ENCODE measurements at places on chromosomes 3 and 15. TPM values are rescaled to one million over a fixed set of nuclear protein-coding genes. Genes with fewer than 3 reads are reported as not detected.

DNA sequence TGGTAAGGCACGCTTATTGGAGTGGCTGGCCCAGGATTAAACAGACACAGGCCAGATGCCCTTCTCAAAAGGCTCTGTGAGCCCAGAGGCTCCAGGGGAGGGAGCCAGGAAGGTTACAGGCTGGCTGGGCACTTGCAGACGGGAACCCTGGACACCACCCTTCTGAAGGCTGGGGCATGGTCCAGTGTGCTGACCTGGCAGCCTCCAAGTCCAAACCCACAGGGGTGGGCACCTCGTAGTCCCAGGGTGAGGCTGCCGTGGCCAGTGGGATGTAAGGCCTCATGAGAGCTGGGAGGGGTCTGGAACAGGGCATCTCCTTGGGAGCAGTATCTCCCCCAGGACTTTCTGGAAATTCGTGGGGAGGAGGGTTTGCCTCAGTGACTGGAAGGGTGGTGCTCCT, 19.6 kb downstream of the EFCC1 start:
- DNase-seq, result peak; percentile 36

GRCh38 chr3:57783186-57784088, 27.3 kb downstream of the SLMAP start:
- DNase-seq, result peak; percentile 46

The CLDN16 gene
- not detected for total RNA-seq

The ARHGEF26 gene
- total RNA-seq, result 0.97 TPM

DNA sequence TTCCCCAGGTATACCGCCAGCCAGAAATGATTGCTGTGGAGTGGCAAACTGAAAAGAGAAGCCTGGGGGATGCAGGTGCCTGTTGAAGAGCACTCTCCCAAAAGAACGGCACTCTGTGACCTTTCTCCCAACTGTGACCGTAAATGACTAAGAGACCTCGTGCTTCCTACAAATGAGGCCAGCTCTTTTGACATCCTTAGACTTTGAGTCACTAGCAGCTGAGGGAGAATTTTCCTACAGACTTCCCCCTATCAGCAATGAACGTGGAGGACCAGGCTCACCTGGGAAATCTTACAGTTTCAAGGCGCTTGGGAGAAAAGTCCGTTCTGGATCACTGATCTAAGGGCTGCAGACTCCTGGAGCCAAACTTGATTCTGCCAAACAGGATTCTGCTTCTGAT, 8.6 kb downstream of the AQP9 start:
- no peak for DNase-seq

- no peak for DNase-seq
Observed at GRCh38 chr15:25054943-25055342, 100.2 kb downstream of the SNRPN start.

DNA sequence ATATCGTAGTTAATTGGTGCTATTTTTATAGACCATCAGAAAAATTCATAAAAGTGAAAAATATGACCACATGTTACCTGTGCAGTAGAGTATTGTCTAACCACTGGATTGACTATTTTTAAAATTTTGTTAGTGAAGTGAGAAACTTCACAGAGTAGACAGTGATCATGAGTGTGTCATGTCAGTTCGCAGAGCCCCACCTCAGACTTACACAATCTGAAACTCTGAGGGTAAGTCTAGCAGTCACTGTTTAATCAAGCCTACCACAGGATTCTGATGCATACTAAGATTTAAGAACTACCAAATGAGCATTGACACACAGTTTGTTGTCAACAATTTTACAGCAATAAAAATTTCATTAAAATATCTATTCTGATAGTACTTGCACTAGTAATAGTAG, 552.9 kb upstream of the SUCLG2 start:
- no peak for DNase-seq

DNA sequence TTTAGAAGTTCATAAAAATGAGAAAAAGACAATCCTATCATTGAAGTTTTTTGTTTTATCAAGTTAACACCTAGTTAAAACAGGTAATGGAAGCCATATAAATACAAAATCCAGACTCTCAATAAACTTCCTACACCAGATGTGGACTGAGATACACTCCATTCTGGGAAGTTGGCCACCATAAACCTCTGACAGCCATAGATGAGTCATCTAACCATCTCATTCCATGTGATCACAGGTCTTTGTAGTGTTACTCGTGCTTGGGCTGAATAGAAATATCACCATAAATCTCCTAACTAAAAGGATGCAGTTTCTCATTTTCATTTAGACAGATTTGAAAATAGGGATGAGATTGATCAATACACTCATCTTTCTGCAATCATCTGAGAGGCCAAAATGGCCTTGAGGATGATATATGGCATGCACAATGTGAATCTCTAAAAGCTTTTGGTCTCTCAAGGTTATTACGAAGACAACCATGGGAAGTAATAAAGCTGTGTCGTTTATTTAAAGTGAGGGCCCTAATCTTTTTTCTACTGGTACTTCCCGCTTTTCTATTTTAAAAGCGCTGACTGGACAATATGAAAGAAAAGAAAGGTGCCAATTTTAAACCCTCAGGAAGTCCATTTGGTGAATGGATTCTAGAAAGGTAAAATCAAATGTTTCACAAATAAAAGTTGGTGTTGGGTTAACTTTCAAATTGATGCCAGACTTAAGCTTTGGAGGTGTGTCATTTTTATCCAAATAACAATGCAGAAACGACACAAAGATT, 155.5 kb downstream of the POLR2M start:
- DNase-seq, result no peak

DNA sequence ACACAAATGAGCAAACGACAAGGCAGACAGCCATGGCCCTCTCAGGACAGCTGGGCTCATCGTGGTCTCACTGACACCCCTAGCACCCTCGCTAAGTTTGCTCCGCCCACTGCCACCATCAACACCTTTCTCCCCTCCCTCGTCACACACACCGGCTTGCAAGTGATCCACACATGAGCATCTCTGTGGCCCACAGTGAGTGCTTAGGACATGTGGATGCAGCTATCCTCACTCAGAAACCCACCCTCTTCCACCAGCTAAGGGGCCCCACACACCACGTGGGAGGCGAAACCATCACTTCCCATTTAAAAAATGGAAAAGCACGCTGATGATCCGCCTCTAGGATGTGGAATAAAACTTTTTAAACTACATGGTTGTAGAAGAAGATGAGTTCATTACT, 105.6 kb downstream of the OCA2 start:
- DNase-seq, result no peak

GRCh38 chr3:186461141-186461540, 83.0 kb downstream of the CRYGS start:
- no peak for DNase-seq

The RHCG gene
- total RNA-seq, result not detected

The PCLAF gene
- total RNA-seq, result 0.59 TPM

DNA sequence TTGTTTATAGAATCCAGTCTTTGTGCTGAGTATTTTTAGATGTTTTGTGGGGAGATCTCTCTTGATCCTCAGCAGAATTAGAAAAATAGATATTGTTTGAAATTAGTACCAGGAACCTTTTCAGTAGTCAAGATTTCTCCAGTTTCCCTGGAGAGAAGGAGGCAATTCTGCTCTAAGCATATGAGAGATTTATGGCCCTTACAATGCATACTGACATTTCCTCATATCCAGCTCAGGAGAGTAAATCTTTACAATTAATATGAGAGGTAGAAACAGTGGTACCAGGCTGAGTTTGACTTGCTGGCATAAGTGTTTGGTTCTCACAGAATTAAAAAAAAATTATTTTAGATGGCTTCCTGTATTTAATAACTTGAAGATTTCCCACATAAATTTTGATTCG, 239.1 kb upstream of the SGO1 start:
- DNase-seq, result no peak

DNA sequence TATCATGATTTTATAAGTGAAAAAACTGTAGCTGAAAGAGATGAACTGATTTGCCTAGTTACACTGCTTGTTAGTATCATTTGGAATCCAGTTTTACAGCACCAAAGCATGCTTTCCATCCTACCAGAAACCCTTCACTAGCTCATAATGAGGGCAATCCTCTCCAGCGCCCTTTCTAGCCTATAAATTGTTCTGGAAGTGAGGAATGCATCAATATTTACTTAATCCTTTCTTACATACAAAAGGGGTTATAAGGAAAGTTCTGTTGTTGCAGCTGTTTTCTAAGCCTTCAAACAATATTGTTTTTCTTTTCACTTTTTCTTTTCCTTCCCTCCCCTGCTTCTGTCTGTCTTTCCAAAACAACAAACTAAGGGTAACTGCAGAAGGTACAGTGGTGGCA, 11.0 kb upstream of the PCCB start:
- DNase-seq, result no peak

The KLHL6 gene
- 0.65 TPM for total RNA-seq

The PRICKLE2 gene
- total RNA-seq, result 5.9 TPM

DNA sequence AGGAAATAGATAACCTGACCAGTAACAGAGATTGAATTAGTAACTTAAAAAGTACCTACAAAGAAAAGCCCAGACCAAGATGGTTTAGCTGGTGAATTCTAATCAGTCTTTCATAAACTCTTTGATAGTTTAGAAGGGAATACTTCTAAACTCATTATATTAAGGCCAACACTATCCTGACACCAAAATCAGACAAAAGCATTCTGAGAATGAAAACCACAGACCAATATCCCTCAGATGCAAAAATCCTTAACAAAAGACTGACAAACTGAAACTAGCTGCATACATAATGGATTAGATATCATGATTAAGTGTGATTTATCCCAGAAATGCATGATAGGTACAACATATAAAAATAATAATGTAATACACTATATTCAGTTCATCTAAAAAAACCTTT, 115.6 kb downstream of the RFX7 start:
- DNase-seq, result no peak

The AADACL2 gene
- total RNA-seq, result not detected

The PRSS50 gene
- 0.16 TPM for total RNA-seq

DNA sequence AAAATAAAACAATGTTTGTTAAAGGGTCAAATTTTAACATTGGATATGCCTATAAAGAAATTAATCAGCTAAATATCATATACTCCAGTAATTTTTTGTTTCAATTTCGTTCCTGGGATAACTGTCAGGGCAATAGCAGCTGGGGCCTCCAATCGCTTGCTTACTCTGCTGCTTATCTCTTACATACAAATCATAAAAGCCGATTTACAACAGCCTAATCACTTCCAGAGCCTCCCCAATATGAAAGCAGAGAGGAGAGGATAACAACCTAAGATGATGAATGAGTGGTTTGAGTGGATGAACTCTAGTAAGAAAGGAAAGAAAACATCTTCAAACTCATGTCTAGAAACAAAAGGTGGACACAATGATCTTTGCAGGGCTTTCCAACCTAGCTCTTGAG, 80.7 kb upstream of the PSMD6 start:
- no peak for DNase-seq

DNA sequence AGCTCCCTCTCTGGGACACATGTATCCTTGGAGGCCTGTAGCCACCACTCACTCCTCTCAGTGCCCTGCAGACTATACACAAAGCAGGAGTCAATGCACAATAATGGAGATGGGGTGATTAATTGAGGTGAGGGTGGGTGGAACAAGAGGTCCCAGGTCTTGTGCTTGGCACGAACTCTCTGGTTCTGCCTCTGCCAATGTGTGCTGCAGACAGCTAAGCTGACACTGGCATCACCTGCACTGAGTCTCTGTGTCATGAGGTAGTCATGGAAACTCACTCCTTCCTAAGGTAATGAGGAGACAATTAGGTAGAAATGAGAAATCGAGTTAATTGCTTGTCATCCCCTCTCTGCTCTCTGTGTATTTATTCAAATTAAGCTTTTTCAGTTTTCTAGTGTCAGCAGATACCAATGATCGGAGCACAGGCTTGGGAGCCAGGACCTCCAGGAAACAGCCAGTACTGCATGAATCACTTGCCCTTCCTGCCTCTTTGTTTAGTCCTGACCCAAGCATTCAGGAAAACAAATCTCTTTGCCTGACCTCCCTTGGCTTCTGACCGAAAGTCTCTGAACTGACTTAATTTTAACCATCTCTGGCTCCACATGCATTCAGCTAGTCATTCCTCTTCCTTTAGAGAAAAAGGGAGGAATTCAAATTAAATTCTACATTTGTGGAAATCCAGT, 56.7 kb downstream of the DRD3 start:
- DNase-seq, result no peak

DNA sequence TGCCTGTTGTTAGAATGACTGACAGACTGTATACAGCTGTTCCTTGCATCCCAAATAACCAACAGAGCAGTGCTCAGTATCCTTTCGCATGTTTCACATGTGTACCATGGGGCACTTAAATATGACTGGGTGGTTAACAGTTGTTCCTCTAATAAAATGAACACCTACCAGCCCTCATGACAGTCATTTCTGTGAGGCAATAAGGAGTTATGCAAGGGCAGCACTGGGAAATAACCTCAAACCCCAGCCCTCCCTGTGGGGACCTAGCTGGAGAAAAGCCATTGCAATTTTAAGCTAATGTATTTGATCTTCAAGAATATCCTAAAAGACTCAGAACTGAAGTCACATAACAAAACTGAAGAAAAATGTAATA, 7.3 kb downstream of the RFT1 start:
- DNase-seq, result no peak

GRCh38 chr3:59429198-59429597, 379.4 kb upstream of the CFAP20DC start:
- no peak for DNase-seq

DNA sequence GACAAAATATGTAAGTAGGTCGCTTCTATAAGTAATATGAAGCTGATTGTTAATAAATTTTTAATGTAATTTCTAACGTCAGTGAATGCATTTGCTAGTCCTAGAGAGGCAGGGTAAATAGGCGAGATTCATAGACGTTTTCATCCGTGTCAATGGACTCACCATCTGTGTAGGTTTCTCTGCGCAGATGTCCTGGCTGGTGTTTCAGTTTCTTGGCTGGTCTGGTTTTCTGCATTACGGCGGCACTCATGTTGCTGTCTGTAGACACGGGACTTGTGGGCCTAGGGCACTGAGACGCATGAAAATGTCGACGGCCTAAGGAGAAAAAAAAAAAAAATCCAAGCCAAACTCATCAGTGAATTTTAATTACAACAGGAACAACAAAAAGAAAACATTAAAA, 1153.3 kb downstream of the ROBO1 start:
- no peak for DNase-seq

- no peak for DNase-seq
Observed at GRCh38 chr3:121520510-121520909, 25.3 kb downstream of the POLQ start.

Measured in Right ventricle myocardium superior (tissue), 1 donor.